ENCODE measurements at places on chromosomes 13 and 19.

- no peak for DNase-seq
These were observed 371.7 kb downstream of the RBM26 start for GRCh38 chr13:79034341-79034740.

GRCh38 chr13:101157261-101157660, 259.0 kb downstream of the NALCN start:
- DNase-seq: no peak

GRCh38 chr19:43667126-43667875, 2.7 kb downstream of the PLAUR start:
- no peak for DNase-seq

DNA sequence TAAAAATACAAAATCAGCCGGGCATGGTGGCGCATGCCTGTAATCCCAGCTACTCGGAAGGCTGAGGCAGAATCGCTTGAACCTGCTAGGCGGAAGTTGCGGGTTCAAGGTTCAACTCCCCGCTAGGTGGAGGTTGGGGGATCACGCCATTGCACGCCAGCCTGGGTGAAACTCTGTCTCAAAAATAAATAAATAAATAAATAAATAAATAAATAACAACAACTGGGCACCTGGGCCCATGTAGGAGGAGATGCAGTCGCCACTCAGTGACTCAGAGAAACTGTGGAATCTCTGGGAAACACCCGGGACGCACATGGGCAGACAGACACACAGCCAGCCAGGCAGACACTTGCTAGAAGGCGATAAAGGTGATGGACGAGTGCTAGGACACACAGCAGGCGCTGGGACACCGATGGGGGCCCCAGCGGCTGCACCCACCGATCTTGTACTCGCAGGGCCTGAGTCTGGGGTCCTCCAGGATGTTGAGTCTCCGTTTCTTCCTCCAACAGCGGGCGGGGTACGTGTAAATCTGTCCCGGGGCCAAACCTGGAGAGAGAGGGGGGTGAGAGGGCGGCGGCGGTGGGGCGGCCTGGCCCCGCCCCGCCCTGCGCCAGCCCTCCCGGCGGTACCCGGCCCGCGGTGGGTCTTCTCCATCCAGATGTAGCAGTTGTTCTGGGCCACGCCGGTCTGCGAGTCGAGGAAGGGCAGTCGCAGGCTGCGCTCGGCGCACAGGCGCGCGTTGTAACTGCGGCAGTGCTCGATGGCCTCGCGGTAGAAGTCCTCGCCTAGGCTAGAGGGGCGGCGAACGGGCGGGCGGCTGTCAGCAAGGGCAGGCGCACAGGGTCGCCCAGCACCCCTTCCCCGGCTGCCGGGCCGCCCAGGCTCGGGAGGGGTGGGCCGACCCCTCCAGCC, 1.8 kb downstream of the DPF1 start:
- no peak for DNase-seq

GRCh38 chr13:112105244-112105681, 38.3 kb downstream of the SOX1 start:
- no peak for DNase-seq

DNA sequence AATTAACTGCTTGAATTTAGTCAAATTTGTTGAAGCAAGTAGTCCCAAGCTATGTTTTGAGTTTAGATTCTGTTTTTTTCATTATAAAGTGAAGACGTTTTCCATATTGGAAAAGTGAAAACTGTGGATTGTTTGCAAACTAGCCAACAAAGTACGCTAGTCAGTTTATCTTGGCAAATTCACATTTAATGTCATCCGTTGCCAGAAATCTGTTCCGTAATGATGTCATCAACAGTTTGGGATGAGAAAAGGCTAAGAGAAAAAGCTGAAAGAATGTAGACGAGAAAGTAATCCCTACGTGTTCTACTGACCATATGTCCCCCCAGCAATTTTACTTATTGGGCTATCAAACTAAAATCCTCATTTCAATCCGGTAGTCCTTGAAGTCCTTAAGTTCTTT, 419.6 kb downstream of the GPC6 start:
- DNase-seq: no peak

DNA sequence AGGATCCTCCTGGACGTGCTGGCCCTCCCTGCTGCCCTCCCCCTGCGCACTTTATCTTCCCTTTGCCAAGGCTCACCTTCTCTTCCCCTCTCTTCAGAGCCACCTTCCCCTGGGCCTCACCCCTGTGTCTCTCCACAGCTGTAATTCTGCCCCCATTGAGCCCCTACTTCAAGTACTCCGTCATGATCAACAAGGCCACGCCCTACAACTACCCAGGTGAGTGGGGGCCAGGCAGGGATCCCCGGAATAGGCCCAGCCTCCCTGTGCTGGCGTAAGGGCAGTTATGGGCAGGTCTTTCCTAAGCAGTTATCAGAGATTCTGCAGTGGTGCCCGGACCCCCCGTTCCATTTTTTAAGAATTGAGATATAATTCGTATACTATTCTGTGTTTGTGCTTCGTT, 3.1 kb downstream of the NDUFA3 start:
- no peak for DNase-seq

DNA sequence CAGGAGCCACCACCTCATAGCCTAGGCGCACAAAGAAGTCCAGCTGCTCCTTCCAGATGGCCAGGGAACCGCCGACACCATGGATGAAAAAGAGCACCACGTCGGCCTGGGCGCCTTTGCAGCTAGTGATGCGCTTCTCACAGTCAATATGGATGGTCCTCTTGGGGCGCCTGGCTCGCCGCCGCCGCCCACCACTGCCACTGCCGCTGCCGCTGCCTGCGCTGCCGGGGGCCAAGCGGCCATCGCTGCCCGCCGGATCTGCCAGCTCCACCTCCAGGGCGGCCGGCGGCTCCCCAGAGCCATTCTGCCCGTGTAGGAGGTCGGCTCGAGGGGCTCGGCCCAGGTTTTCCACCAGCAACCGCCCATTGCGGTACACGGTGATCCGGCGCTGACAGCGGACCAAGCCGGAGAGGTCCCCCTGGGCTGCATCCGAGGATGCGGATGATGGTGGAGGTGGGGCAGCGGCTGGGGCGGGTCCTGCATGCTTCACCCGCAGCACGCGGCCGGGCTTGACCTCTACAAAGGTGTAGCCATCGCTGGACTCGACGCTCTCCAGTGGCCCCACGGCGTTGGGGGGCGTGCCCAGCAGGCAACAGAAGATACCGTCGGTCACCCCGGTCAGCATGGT, 2.1 kb downstream of the ABHD8 start:
- no peak for DNase-seq

GRCh38 chr13:104321756-104322155, 1255.5 kb upstream of the SLC10A2 start:
- DNase-seq: no peak
